Activated T-cell treated with anti-CD3 and anti-CD28 coated beads for 1 hour (primary cell): ENCODE measurements at places on chromosomes 12 and 14.

DNA sequence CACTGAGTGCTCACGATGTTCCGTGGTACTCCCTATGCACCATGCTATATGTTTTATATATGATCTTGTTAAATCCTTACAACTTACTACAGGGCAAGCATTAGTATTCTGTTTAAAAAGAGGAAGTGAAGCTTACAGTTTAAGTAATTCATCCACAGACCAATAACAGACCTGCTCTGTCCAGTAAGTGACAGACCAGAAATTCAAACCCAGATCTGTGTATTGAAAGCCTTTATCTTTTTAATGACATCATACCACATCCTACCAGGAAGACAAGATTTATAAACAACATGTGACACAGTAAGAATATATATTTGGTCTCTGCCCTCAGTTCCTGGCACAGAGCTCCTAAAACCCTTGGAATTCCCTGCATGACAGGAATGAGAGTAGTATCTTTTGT lies 206.5 kb downstream of the STXBP6 start:
- no peak for DNase-seq

DNA sequence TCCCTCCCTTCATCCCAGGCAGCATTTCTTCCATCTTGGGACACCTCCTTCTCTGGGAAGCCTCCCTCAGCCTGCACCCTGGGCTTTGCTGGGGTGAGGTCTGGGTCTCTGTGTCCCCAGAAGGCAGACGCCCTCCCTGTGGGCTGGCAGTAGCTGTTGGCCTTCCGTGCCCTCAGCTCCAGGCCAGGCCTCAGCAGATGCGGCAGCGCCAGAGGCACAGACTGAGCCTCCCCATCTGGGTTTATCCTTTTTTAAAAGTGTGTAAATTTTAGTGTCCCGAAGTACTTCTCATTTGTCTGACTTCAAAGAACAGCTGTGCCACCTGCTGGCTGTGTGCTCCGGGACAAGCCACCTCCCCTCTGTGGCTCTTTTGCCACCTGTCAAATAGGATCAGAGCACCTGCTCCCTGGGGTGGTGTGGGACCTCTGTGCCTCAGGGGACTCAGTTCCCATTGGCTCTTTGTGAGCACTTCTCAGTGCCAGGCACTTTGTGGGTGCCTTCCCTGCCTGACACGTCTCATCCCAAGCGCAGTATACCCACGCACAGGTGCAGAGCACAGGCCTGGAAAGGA lies 11.1 kb downstream of the EXOC3L4 start:
- no peak for DNase-seq

GRCh38 chr12:18998343-18999261 lies 130.9 kb upstream of the PLEKHA5 start:
- no peak for DNase-seq

DNA sequence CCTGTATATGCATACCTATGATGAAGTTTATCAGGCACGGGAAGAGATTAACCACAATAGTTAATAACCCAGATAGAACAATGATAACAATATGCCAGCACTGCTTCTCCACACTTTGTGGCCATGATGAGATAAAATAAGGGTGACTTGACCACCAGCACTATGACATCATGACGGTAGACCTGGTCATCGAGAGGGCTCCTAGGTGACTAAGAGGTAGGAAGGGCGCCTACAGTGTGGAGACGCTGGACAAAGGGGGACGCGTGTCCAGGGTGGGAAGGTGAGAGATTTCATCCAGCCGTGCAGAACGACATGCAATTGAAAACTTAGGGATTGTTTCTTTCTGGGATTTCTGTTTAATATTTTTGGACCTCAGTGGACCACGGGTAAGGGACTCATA lies 221.8 kb upstream of the RTL1 start:
- no peak for DNase-seq

DNA sequence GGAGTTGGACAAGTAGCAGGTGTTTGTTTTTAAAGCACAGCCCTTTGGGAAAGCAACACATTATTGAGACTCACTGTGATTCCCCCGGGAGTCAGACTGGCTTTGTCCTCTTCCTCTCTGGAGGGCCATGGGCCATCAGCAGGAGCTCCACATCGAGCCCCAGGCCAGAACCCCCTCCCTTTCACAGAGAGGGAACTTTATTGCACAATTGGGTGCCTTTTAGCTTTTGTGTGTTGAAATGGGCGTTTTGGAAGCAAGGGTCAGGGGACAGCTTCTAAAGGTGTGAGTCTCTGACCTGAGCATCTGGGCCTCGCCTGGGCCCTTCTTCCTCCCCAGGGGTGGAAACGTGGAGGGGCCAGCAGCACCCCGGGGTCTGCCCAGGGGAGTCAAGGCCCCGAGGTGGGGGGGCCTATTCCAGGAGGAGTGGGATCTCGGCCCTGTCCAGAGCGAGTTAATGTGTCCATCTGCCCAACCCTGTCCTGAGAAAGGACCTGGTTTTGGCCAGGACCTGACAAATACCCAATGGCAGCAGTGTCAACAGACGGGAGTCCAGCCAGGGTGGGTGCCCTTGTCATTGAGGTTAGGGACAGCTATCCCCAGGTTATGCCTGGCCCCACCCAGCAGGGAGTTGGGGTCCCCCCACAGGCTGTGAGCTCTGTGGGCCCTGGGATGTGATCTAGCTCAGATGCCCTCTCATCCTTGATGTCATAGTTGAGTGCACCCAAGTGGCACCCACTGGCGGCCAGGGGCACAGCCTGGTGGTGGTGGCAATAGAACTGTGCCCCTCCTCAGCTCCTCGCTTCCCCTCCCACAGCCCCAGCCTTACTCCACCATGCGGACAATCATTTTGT lies 37.1 kb downstream of the SLC8B1 start:
- DNase-seq: no peak

DNA sequence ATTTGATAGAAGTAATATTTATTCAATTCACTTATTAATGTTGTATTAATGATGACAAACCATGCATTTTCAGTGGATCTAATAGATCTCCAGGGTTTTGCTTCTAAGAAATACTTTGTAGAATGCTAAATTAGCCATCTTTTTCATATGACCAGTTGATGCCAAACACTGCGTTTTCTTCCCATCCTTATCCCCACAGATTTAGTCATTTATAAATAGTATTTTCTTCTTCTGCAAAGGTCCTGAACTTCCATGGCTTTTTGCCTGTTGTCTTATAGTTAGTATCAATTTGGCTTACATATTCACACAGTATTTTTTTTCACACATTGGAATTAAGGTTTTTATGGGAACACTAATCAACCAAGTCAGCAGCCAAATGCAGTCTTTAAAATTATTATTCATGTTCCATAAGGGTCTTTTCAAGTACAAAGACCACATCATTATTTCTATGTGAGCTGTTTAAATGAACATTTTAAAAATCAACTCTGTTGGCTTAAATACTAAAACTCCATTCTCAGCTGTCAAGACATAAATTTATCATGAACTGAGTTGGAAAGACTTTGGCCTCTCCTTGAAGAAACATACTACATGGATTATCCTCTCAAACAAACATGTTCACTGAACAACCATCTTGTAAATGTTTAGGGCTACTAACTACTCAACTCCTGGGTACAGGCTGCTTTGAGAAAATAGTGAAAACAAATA lies 1278.4 kb upstream of the FLRT2 start:
- DNase-seq: no peak
